ENCODE measurements at places on chromosomes 3 and 15.

GRCh38 chr3:57818772-57819171 is 62.7 kb downstream of the SLMAP start:
- no peak for DNase-seq

GRCh38 chr3:143484846-143485512 is 363.3 kb downstream of the SLC9A9 start:
- no peak for DNase-seq

DNA sequence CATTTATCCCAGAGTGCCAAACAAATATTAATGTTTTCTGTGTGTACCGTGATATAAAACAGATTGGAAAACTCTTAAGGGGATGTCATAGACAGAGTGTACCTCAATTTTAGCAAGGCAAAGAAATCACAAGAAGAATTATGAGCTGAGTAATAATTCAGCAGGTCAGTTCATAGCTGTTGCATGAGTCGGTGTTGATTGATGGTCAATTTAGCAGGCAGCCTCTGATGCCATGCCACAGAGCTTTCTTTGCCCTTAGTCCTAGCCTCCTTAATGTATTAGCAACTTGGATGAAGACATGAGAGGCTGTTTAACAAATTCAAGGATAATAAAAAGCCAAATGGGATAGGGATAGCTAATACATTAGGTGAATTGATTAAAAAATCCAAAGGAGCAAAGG is 6.8 kb downstream of the SLC35A5 start:
- peak; percentile 52 for DNase-seq

DNA sequence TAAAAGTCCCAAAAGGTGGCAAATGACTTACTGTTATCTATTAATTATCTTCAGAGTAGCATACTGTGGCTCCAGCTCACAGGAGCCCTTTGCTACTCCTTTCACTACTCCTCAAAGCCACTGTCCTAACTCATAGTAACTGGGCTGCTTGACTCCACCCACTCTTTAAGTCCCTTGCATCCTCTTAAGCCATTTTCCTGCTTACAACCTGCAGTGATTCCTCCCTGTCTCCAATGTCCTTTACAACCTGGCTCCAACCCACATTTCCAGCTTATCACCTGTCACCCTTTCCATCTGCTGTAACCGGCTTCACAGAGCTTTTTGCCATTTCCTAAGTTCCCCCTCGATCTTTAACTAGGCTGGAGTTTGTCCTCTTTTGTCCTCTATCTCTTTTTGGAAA is 388.1 kb downstream of the FGF12 start:
- no peak for DNase-seq

DNA sequence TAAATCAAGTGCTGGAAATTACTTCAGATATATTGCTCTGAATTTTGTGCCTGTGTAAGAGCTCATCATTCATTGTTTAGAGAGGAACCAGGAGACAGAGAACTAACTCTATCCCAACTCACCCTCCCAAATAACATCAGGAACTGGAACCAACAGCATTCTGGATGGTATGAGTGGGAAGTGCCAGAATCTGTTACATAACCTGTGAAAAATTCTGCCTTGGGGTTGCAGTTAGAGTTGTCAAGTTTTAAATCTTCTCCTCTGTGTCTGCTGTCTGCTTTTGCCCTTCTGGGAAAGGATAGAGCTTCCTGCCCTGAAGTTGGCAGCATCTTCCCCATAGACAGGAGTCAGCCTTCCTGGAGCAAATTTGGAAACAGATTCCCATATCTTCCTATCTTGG is 41.2 kb downstream of the TIMP4 start:
- DNase-seq = no peak

DNA sequence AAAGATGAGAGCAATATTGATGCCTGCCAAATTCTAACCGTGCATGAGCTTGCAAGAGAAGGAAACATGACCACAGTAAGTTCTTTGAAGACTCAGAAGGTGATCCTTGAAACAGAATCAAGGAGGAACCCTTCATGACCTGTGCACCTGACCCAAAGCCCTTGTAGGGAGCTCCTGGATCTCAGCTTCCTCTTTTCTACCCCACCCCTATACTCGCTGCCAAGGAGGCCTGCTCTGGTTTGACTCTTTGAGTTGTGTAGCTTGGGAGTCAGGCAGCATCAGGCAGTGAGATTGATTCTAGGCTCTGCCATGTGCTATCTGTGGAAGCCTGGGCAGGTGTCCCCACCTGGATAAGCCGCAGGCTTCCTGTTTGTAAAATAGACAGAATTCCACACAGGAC is 10.6 kb downstream of the TTC21A start:
- no peak for DNase-seq

DNA sequence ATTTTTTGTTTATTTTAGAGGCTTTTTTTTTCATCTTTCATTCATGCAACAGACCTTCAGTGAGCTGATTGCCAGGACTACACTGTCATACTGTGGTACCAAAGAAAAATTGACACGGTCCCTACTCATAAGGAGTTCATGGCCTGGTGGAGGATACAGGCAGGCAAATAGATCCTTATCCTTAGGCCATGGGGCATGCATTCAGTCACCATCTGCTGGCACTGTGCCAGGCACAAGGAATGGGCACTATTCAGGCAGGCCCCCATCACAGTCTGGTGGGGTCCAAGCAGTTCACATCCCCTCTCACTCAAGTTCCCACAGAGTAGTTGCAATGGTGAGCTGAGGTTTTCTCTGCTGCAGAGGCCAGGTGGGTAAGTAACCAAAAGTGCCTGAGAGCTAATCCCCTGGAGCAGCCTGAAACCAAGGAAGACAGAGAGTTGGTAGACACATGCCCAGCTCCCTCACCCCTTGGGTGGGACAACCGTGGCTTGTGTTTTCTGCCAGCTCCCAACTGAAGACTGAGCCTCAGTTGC is 17.3 kb downstream of the CISH start:
- DNase-seq = no peak

GRCh38 chr15:101194546-101195125 is 57.2 kb downstream of the CHSY1 start:
- DNase-seq = no peak

- no peak for DNase-seq
Measured at GRCh38 chr3:62653796-62654195, 221.4 kb downstream of the CADPS start.

DNA sequence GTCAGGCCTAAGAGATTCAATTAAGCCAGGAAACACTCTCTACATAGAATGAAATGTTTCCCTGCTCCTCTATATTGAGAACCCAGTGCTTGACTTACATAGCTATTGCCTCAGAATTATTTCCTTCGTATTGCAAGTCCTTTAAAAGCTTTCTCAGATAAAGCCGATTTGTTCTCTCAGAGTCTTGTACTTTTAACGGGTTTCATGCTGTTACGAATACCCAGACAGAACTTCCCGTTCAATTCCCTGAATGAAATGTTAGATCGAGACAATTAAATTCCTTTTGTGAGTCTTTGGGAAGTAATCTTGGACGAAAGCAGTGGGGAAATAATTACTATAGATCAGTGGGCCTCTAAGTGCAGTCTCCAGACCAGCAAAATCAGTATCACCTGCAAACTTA is 102.8 kb upstream of the CHL1 start:
- no peak for DNase-seq

DNA sequence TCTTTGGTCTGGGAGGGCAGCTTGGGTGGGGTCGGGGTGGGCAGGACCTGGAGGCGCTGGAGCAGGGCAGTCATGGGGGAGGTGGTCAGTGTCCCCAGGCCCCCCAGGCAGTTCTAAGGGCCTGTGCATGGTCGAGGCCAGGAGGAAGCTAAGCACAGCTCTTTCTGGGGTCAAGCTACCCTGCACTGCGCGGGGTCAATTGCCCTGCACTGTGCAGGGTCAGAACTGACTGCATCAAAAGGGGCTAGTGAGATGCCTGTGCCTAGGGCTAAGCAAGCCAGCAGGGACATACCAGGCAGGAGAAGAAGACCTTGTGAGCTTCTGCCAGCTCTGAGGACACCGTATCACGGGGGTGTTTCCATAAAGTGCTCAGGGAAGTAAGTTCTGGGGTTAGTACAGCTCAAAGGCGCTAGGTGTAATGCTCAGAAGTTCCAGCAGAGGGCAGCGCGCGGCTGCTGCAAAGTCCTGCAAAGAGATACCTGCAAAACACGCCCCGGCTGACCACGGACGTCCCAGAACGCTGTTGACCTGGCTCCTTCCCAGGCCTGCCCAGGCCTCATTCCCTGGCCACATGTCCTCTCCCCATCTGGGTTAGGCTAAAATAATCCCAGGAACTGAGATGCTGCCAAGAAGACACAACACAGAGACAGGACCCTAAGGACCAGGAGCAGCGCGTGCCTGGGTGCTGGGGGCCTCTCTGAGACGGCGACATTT is 18.8 kb upstream of the IQSEC1 start:
- peak; percentile 82 for DNase-seq

- no peak for DNase-seq
Measured at GRCh38 chr3:37594873-37595783, 266.6 kb upstream of the CTDSPL start.

DNA sequence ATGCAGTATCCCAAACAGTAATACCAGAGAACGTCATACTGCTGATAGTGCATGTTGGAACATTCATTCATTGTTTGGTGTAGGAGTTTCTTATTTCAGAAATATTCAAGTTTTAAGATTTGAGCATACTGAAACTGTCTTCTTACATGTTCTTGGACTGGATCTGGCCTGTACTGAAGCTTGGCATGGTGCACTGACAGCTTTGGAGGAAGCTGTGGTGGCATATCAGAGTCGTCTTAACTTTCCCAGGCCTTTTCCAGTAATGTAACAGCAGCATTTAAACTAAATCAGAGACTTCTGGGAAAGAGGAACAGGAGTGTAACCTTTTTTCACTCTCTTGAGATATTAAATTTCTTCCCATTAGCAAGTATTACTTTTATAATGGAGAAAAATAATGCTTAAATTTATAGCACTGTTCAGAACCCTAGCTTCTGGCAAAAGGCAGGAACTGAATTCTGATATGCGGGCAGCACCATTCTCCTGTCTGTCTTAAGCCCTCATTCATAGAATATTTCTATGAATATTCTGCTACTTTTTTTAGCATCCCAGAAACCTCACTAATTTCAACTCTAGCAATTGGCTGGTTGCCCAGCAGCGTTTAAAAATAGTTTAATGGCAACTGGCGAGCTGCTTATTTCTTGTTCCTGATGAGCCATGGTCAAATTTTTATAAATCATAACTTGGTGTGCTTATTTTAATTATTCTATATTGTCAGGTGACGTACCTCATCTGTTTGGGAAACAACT is 31.1 kb downstream of the DNAJC13 start:
- no peak for DNase-seq

- DNase-seq = no peak
Measured at GRCh38 chr3:179608931-179609720, 4.5 kb downstream of the NDUFB5 start.

- no peak for DNase-seq
Measured at GRCh38 chr15:38207621-38208020, 45.0 kb upstream of the SPRED1 start.

DNA sequence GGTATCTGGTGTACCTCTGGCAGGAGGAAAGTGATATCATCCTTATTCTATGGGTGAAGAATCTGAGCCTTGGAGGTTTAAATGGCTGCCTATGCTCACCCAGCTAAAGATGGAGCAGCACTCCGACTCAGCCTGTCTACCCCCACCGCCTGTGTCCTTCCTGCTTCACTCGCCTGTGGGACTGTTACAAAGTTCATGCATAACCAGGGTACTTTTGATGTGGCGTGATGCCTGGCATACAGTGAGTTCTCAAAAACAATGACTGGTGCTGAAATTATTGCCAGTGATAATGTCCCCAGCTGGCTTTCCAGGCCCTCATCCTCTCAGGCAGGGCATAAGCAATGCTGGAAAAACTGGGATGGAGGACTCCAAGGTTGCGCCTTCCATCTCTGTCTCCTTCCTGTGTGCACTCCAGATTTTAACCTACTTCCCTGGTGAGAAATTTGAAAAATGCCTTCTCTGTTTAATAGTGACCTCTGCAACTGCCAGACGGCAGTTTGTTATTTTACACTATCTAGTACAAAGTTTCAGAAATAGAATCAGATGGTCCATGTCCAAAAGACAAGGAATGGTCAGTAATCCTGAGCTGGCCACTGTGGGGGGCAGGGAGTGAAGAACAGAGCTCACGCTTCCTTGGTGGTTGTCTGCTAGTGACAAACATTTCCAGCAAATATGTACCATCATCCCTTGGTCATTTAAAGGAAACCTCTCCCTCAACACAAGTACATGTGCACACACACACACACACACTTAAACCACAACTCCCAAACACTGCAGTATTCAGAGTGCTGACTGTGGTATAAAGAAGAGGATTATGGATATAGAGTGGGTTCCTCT is 86.5 kb upstream of the NMNAT3 start:
- DNase-seq = no peak

- DNase-seq = no peak
Measured at GRCh38 chr3:23115171-23115877, 87.8 kb upstream of the UBE2E2 start.

GRCh38 chr3:65848024-65848423 is 190.7 kb downstream of the MAGI1 start:
- DNase-seq = no peak

DNA sequence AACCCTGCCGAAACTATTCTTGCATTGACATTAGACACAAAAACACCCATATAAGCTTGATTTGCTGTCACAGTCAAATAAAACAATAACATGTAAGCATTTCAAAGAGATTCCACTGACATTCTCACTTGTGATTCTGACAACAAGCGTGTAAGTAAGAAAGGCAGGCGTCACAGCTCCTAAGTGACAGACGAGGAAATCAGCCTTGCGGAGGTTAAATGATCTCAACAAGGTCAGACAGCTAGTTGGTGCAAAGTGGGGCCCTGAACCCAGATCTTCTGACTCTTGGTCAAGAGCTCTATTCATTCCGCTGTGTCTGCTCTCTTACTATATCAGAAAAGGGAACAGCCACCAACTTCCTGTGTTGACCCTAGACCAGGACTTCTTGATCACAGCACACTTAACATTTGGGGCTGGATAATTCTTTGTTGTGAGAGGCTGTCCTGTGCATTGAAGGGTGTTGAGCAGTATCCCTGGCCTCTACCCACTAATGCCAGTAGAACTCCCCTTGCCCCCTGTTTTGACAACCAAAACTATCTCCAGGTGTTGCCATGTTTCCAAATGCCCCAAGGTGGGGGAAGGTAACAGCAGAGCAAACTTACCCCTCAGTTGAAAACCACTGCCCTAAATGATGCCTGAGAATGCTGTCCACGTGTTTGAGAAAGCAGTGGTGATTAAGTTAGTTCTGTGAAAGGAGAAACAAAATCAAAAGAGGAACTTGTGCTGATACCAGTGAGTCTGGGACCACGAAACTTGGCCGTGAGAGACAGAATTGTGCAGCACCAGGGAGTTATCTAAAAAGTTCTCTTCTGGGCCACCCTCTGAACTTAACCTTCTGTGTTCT is 86.1 kb downstream of the LIPC start:
- no peak for DNase-seq

DNA sequence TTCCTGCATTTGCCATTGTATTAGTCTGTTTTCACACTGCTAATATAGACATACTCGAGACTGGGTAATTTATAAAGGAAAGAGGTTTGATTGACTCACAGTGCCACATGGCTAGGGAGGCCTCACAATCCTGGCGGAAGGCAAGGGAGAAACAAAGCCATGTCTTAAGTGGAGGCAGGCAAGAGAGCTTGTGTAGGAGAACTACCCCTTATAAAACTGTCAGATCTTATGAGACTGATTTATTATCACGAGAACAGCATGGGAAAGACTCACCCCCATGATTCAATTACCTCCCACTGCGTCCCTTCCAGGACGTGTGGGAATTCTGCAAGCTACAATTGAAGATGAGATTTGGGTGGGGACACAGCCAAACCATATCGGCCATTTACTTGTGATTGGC is 27.8 kb downstream of the YEATS2 start:
- DNase-seq = no peak

Measured in HTR-8/SVneo (cell line).